NCI-H2171 treated with DMSO at 0.1 percent for 48 hours (cell line): ENCODE measurements at places on chromosomes 5 and 9.

DNA sequence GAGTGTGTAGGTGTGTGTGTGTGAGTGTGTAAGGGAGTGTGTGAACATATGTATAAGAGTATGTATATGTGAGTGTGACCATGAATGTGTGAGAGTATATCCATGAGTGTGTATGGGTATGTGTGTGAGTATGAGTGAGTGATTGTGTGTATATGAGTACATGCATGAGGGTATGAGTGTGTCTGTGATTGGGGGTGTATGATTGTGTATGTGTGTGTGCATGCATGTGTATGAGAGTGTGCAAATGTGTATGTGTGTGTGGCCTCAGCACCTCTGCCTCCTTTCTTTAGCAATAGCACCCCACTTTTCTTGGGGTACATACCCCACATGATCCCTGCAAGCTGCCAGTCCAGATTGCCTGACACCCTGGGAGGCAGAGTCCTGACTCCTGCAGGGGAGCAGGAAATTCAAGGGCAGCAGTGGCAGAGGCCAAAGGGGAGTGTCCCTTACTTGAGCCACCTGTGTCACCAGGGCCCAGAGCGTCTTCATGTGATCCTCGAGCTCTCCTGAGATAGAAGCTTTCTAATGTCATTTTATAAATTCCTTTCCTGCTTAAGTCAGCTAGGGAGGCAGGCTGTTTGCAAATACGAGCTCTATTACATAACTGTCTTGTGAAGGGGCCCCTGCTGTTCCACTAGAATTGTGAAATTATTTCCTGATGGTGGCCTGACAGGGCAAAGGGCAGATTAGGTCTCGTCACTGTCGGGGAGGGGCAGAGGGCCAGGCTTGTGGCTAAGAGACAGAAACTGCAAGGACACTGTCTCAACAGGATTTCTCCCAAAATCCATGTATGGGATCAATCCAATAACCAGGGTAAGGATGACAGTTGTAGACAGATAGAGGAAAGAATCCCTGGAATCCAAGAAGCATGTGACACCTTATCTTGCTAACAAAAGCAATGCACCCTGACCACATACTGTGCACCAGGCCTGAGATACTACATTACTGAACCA, 389.1 kb downstream of the GADD45G start:
- DNase-seq, result peak; percentile 39

DNA sequence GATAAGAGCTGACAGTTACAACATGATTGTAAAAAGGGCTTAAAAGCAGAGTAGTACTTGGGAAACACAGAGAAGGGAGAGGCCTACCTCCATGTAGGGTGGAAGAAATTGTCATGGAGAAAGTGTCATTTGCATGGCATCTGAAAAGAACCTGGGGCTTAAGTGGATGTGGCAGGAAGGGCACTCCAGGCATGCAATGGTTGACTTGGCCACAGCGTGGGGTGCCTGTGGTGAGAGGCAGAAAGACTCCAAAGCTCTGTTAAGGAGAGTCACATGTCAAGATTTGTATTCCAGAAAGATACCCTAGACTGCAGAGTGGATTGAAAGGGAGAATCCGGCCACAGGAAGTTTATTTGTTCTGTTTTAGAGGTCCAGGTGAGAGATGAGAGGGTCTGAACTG, 2.4 kb downstream of the POLR3G start:
- DNase-seq, result no peak

GRCh38 chr5:95181644-95182043, 103.2 kb downstream of the MCTP1 start:
- no peak for DNase-seq

- peak; percentile 54 for DNase-seq
Observed at GRCh38 chr5:528629-529511, 4.6 kb upstream of the SLC9A3 start.

DNA sequence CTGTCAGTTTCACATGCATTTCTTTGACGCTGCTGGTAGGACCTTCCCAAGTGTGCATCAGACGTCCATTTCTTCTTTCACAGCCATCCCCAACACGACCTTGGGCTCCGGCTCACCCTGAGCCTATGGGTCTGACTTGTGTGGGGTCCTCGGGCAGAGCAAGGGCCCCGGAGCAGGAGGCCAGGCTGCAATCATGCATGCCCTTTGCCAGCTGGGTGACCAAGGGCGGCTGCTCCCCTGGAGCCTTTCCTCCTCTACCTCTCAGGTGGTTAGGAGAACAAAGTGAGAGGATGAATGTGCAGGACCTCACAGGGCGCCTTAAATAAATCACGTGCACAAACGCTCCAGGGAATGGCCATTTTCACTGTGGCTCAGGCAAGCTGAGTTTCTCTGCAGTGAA, 33.2 kb downstream of the TERT start:
- DNase-seq, result no peak

GRCh38 chr9:87766697-87767096, 40.8 kb downstream of the CTSL start:
- DNase-seq, result no peak

GRCh38 chr9:134620751-134621557, 20.6 kb upstream of the COL5A1 start:
- DNase-seq, result no peak

- DNase-seq, result no peak
Observed at GRCh38 chr9:8419596-8420275, 620.2 kb upstream of the DMAC1 start.

DNA sequence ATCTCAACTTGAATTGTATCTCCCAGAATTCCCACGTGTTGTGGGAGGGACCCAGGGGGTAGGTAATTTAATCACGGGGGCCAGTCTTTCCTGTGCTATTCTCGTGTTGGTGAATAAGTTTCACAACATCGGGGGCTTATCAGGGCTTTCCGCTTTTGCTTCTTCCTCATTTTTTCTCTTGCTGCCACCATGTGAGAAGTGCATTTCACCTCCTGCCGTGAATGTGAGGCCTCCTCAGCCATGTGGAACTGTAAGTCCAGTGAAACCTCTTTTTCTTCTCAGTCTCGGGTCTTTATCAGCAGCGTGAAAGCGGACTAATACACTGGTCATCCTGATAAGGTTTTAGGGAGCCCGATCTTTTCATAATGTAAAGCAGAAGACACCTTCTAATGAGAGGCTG, 687.0 kb upstream of the FTMT start:
- DNase-seq, result no peak

- DNase-seq, result no peak
Observed at GRCh38 chr5:150104550-150104870, 18.2 kb upstream of the CSF1R start.

GRCh38 chr9:91530829-91531228, 107.2 kb upstream of the NFIL3 start:
- DNase-seq, result no peak

GRCh38 chr5:137191179-137191578, 307.9 kb downstream of the SPOCK1 start:
- no peak for DNase-seq

- DNase-seq, result no peak
Observed at GRCh38 chr5:121366515-121366914, 485.2 kb upstream of the FTMT start.

- DNase-seq, result no peak
Observed at GRCh38 chr9:209143-209758, 5.4 kb upstream of the DOCK8 start.

DNA sequence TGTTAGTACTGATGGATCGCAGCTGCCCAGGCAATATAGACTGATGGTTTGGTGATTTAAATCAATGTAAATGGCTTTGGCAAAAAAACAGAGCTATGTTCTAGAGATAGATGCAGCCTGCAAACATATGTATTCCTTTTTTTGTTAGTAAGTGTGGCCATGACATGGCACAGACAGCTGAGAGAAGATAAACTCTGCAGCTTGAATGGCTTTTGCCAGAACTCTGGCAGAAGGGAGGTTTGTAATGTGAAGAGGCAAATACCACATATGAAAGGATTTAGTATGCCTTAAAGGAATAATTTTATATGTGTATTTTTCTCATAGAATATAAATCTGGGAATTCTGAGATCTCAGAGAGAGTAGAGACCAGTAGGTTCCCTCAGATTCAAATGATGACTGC, 340.2 kb upstream of the DMAC1 start:
- no peak for DNase-seq

DNA sequence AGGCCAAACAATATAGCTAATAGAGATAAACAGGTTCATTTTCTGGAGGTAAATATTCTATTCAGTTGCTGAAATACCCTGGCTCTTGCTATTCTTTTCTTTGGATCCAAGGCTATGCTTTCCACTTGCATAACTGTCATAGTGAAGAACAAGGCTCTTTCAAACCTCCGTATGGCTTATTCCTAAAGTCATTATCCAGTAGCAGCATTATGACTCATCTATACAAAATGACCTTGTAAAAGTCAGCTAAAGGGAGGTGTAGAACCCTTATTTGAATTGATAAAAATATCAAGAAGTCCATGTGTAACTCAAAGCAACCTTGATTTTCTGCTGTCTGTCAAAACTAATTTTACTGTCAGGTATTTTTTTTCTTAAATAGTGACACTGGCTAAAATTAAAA, 447.8 kb downstream of the PLK2 start:
- DNase-seq, result no peak

GRCh38 chr9:113918697-113919350, 42.7 kb downstream of the ZNF618 start:
- no peak for DNase-seq

DNA sequence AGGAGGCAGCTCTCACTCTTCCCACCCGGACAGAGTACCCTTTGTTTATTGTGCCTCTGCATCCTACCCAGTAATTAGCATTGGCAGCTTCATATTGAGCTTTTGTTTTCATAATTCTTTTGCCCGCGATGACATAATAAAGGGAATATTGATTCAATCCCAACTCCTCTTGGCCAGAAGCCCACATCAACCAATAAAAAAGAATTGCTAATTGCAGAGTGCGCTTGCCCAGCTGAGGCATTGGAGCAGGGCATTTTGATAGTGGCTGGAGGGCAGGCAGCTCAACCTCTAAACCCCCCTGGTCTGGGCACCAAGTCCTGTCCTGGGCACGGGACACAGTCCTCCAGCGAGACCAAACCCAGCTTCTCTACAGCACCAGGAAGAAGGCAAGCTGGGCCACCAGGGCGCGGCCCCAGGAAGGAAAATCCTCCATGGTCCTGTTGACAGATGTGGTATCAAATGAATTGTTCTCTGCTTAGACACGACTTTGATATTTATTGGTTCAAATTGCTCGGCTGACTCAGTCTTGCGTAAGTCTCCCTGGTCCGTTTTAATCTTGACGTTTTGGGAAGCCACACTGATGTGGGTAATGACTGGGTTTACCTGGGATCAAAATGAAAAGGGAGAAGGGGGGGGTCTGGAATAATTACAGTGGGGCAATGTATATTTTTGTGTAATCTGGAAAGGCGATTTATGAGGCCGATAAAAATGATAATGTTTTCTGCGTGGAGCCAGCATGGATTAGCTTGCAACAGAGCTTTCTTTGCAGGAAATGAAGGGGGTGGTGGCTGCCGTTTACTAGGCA, 220.7 kb upstream of the MSX2 start:
- DNase-seq, result no peak

- DNase-seq, result no peak
Observed at GRCh38 chr9:131480258-131480657, 22.5 kb upstream of the POMT1 start.

GRCh38 chr9:6552033-6552432, 93.5 kb downstream of the GLDC start:
- DNase-seq, result peak; percentile 13

DNA sequence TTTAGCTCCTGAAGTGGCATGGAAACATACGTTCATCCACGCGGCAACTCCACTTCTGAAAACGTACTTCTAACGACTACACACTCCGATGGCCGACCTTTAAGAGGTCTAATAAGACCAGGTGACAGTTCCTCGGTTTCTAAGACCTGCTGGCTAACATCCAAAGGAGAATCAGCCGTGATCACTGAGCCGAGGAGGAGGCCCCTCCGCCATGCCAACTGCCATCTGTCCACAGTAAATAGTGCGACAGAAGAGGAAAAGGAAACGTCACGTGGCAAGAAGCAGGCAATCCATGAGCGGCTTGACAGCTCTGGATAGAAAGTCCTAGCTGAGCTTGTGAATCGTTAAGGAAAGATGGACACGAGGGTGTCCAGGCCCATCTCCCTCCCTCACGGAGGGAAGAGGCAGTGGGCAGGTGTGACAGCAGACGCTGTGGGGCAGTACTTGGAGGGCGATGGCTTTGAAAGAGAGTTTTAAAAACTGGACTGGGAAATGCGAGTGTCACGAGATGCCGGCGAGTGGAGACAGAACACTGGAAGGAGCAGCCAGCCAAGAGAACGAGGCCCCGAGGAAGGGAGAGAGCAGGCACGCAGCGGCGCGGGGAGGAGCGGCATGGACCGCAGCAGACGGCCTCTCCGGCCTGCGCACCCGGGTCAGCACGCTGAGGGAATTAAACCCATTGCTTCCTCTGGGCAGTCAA, 66.7 kb upstream of the TBC1D9B start:
- peak; percentile 88 for DNase-seq

- no peak for DNase-seq
Observed at GRCh38 chr5:176921714-176922113, 22.6 kb upstream of the HK3 start.

DNA sequence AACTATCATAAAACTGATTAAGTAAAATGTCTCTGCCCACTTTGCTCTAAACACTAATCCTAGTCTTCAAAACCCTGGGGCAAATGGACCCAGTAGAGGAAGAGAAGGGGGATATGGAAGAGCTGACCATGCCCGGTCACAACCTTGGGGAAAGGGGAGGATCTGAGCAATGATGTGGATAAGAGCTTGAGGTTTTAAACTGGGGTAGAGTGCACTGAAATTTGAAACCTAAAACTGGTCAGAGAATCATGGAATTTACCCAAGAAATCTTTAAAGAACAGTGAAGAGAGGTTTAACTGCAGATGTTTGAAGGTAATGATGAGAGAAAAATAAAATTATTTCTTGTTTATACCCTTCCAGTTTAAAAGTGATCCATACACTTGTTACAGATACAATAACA, 110.8 kb downstream of the MRPS30 start:
- no peak for DNase-seq

GRCh38 chr5:2203774-2204173, 321.0 kb upstream of the IRX4 start:
- DNase-seq, result no peak

DNA sequence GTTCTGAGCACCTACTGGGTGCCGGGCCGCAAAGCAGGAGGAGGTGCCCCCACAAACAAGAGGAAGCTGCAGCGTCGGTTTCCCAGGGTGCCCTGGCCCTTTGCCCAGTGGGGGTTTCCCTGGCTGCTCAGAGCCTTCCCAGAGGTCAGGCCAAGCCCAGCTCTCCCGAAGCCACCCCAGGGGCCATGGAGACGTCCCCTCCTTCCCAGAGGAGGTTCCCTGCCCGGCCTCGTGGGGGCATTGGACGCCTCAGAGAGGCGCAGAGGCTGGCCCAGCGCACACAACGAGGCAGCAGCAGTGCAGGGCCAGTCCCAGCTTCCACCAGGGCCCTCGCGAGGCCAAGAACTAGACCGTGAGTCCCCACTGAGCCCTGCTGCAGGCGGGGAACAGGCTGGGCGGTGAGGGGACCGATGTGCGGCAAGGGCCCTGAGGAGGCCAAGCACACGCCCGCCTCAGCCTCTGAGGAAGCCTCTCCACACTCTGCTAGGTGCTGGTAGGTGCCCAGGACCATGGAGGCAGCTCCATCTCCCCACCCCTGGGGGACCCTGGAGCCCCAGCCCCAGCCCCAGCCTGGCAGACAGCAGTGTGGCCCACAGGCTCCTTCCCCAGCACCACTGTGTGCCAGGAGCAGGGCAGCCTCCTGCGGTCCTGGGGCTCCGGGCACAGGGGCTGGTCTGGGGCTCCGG, 7.0 kb downstream of the DIPK1B start:
- DNase-seq, result no peak

GRCh38 chr9:6581253-6581652, 64.3 kb downstream of the GLDC start:
- DNase-seq, result no peak

GRCh38 chr5:133744051-133744959, 132.0 kb upstream of the FSTL4 start:
- DNase-seq, result no peak

GRCh38 chr9:99980598-99980997, 74.1 kb downstream of the STX17 start:
- DNase-seq, result no peak
